ENCODE measurements at places on chromosomes 16 and 17.

GRCh38 chr17:61157246-61157886 is 242.3 kb upstream of the TBX2 start:
- no peak for DNase-seq

DNA sequence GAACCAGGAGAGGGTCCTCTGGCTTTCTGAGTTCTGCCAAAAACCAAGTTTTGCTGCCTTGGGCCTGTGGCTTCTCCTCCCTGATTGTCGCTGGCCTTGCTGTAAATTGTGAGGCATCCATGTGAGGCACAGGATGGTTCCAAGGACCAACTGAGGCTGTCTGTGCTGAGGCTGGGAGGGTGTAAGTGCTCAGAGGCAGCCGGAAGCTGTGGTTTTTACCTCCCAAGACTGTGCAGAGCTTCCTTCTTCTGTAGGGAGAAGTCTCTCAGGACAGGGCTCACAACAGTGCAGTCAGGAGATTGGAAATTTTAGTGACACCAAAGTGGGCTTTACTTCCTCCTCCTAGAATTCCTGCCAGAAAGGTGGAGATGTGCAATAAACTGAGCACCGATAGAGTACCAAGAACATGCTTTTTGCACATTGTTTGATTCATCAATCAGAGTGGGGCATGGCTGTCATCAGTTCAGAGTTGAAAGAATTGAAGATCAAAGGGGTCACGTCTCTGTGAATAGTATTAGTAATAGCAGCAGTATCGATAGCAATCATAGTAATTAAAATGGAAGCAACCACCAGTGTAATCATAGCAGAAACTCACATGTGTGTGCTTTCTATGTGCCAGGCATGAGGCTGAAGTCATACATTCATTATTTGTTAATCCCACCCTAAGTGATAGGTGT is 467.1 kb downstream of the WWOX start:
- DNase-seq, result no peak

DNA sequence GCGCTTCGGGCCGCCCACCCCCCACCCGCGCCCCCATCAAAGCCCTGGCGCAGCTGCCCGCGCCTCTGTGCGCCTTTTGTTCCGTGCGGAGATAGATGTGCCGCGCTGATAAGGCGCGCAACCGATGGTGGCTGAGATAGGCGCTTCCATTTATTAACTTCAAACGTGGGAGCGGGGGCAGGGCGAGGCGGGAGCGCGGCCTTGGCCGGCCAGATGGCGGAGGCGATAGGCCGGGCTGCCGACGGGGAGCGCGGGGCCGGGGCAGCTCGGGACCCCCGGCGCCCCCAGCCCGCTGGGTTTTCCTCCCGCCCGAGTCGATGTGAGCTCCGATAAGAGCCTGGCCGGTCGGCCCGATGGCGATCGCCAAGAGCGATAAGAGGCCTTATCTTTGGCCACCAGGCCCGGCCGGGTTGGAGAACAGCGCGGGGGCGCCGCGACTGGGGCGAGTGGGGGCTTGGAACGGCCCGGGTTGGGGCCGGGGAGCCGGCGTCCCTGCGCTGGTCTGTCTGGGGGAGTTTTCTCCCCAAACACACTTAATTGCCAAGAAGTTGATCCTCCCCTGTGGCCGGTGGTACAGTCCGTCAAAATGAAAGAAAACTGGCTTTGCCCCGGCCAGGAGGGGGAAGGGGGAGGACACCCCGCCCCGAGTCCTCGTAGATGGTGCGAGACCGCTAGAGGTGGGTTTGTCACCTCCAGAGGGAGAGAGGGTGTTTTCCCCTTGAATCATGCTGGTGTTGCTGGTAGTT is 2.7 kb downstream of the ZFPM1 start:
- peak; percentile 59 for DNase-seq

- no peak for DNase-seq
Measured at GRCh38 chr16:81694494-81695280, 84.4 kb upstream of the PLCG2 start.

GRCh38 chr16:82203198-82203597 is 33.2 kb upstream of the MPHOSPH6 start:
- no peak for DNase-seq

DNA sequence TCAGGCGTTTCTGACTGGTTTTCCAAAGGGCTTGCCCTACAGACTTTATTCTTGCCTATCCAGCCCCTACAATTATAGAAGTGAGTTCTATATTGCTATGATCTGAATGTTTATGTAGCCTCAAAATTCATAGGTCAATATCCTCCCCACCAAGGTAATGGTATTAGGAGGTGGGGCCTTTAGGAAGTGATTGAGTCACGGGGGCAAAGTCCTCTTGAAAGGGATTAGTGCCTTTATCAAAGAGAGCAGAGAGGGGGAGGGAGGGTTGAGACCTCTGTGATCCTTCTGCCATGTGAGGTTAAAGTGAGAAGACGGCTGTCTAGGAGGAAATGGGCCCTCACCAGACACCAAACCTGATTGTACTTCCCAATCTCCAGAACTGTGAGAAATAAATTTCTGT is 931 bp upstream of the CPHXL start:
- DNase-seq, result no peak

DNA sequence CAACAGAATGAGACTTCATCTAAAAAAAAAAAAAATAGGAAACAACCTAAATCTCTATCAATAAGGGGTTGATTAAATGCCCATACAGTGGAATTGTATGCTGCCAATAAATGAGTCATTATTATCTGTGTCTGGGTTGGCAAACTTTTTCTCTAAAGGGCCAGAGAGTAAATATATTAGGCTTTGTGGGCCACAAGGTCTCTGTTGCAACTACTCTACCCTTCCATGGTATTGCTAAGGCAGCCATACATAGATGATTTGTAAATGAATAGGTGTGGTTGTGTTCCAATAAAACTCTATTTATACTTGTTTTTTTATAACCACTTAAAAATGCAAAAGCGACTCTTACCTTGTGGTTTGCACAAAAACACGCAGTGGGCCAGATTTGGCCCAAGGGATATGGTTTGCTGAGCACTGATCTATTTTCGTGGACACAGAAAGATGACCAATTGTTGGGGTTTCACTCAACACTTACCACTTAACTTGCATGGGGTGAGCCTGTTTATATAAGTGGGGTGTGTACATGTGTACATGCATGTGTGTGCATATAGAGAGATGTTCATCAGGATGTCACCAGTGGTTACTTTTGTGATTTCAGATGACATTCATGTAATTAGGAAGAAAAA is 12.4 kb upstream of the IL4R start:
- peak; percentile 0 for DNase-seq

GRCh38 chr17:69333561-69333960 is 6.6 kb upstream of the ABCA5 start:
- DNase-seq, result no peak

DNA sequence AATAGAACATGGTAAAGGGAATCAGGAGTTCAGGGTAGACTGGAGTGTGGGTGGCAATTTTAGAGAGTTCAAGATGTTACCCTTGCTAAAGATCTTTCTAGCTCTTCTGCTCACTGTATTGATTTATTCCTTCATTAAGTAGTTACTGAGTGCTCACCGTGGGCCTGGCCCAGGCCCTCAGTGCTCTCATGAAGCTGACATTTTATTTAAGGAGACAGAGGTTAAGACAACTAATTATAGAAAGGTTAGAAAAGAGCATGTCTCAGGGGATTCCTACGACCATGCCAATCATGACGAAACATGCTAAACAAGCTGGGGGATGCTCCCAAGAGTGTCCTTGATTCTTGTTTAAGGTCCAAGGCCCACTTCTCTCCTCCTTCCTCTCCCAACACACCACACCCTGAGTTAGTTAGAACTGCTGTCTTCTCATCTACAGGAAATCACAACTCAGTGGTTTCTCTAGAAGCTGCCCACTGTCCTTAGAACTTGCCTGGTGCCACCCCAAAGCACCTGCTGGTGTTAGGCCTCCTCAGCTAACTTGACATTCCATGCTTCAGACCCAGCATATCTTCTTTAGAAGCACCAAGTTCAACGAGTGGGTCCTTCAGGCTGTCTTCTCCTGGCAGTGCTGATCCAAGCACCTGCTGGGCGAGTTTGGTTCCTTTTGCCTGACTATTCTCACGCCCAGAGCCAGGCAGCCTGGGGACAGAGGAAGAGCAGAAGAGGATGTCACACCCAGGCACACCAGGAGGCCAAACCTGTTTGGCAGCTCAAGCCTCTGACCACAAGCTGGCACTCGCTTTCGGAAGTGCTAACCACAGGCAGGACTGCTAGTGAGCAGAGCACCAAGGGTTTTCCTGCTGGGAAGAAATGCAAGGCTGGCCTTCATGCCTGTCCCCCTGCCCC is 79.0 kb downstream of the GAS7 start:
- DNase-seq, result peak; percentile 79

DNA sequence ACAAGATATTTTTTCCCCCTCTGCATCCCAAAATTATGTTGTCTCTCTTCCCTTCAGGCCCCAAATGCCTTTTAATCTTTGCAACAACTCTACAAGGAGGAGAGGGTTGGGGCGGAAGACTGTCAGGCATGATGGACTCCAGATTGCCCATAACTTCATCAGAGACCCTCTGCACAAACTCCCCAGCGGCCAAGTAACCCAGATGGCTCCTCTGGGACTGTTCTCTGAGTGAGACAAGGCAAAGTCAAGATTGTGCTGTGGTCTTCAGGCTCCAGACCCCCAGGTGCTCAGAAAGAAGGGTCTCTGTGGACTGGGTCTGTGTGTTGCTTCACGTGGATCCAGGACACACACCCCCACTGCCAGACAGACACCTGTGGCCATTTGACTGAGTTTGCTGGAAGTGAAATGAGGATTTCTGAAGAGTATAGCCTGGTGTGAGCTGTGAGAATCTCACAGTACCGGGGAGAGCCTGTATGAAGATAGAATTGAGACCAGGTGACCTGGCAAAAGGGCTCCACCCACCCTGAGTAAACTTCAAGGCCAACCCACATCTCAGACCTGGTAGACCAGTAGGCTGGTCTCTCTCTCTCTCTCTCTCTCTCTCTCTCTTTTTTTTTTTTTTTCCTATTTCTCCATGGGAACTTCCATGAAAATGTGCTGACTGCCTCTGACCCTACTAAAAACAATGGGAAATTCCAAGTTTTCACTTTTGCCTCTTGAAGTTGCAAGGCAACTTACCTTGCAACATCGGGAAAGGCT is 354.1 kb downstream of the SOX9 start:
- no peak for DNase-seq

GRCh38 chr16:31474173-31474714 is 2.3 kb downstream of the TGFB1I1 start:
- peak; percentile 55 for DNase-seq

- DNase-seq, result no peak
Measured at GRCh38 chr16:11045846-11046245, 101.5 kb downstream of the CLEC16A start.

GRCh38 chr16:590188-590814 is 435 bp downstream of the RAB40C start:
- DNase-seq, result no peak

- no peak for DNase-seq
Measured at GRCh38 chr16:11151156-11151884, 104.7 kb downstream of the SOCS1 start.

GRCh38 chr16:88962478-88963152 is 14.4 kb downstream of the CBFA2T3 start:
- DNase-seq, result no peak

DNA sequence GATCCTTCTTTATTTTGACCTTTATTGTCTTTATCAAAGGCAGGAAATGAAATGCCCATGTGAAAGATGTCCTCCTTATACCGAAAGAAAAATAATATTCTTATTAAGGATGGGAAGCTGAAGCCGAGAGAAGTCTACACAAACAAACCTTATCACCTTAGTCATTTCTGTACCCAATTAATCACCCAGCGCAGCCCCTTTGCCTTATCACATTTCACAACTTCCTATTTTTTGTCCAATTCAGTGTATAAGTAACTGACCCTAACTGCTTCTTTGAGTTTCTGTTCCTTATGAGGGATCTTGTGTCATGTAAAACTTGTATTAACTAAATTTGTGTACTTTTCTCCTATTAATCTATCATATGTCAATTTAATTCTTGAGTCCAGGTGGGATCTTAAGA is 16.4 kb upstream of the CCL23 start:
- DNase-seq, result no peak

GRCh38 chr17:14302431-14303099 is 1.7 kb downstream of the HS3ST3B1 start:
- peak; percentile 68 for DNase-seq

DNA sequence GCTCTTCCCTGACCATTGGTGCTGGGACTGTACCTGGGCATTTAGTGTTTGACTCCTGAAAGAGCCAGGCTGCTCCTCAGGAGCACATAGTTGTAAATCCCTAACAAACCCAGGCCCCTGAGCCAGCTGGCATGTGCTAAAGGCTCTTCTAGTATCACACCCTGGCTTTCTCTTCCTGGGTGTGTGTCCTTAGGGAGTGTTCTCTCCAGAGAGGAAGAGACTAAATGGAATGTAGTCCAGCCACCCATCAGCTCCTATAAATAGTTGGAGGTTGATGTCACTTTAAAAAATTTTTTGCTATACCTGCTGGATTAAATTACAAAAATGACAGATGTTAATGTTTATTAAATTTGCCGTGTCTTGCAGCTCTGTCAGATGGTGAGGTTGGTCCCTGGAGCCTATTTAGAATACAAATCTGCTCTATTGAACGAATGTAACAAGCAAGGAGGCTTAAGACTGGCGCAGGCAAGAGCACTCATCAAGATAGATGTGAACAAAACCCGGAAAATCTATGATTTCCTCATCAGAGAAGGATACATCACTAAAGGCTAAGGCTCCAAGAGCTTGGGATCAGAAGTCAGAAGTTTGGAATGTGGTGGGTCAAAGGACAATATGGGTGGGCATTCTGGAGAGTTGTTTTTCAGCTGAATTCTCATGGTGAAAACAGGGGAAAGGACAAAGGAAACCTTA is 13.1 kb upstream of the DUSP14 start:
- DNase-seq, result no peak

GRCh38 chr16:28534542-28535373 is 4.0 kb downstream of the NUPR1 start:
- no peak for DNase-seq

DNA sequence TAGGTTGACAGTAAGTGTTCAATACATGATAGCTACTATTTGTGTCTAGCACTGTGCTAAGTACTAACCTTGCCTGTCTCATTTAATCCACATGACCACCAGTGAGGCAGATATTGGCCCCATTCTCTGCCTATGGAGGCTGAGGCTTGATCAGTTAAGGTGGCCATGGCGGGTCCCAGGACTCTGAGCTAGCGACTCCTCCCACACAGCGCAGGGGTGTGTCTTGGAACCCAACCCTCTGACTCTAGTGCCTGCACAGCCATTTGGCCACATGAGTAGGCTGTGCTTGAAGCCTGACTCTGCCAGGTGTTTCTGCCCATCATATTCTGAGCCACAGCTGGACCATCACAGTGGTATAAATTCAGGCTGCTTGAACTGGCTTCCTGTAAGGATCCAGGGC is 6.4 kb downstream of the NHERF1 start:
- DNase-seq, result no peak

DNA sequence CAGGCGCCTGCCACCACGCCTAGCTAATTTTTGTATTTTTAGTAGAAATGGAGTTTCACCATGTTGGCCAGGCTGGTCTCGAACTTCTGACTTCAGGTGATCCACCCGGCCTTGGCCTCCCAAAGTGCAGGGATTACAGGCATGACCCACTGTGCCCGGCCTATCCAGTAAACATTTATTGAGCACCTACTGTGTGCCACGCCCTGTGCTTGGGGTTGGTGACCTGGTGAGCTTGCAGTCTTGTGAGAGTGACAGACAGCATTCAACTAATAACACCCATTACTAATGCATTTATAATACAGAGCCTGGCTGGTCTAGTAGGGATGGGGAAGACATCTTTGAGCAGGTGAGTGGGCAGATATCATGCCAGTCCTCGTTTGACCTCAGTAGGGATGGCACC is 113.1 kb downstream of the SOCS1 start:
- no peak for DNase-seq
